ENCODE measurements at places on chromosomes 13 and 19.

- peak; percentile 89 for DNase-seq
Observed at GRCh38 chr19:45691516-45692186, at the start of gene SNRPD2. Gene SNRPD2 (minus strand): TSS chr19:45691953. CDS start chr19:45691888, 65 bp downstream.

DNA sequence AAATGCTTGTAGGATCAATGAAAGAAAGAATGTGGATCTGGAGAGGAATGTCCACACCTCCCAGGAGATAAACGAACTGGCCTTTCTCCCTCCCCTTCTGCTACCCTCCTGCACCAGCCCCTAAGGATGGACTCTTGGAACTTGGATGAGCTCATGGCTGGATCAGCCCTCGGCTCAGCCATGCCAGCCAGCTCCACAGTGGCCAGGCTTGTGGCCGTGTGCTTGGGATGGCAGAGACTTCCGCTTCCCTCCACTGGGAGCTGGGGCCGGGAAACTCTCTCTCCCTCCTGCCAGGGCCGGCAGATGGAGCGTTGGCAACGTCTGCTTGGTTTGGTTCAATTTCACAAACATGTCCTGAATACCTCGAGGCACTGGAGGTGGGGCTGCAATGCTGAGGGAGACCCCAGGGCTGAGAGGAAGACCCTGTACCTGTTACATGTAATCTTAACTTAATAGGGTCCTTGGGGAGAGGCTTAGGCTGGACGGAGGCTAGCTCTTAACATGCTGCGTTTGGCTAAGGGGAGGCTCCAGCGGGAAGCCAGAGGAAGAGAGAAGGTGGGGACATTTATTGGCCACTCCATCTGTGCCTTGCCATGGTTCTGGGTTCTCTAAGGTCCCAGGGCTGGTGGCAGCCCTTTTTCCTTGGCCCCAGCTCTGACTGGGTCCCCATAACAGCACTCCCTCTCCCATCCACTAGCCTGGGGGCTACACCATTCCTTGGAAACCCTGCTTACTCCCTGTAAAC is 152.5 kb downstream of the IER2 start:
- DNase-seq = no peak

DNA sequence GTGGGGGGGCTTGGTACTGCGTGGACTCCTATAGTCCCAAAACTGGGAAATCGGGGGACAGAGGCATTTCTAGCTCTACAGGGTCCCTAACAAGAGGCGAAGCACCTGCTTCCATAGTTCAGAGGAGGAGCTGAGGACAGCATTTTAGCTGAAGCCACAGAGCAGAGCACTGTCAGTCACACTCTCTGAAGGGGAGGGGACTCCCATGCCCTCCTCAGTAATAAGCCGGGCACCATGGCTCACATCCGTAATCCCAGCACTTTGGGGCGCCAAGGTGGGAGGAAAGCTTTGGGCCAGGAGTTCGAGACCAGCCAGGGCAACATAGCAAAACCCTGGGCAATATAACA is 3.8 kb downstream of the NPAS1 start:
- DNase-seq = no peak

- no peak for DNase-seq
Observed at GRCh38 chr13:39496506-39496905, 106.5 kb downstream of the LHFPL6 start.

GRCh38 chr13:69928262-69928661 is 179.4 kb upstream of the ATXN8OS start:
- no peak for DNase-seq

DNA sequence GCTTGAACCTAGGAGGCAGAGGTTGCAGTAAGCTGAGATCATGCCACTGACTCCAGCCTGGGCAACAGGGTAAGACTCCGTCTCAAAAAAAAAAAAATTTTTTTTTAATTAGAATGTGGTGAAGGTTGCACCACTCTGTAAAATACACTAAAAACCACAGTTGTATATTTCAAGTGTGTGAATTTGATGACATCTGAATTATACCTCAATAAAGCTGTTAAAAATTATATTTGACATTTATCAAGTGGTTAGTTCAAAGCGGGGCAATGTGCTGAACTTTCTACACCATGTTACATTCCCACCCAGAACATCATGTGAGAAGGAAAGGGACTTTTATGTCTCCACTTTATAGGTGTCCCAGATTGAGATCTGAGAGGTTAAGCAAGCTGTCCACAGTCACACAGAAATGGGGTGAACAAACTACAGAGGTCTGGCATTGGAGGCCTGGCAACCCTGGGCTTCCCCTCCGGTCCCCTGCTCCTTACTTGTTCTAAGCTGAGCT is 5.9 kb upstream of the S1PR5 start:
- DNase-seq = no peak

DNA sequence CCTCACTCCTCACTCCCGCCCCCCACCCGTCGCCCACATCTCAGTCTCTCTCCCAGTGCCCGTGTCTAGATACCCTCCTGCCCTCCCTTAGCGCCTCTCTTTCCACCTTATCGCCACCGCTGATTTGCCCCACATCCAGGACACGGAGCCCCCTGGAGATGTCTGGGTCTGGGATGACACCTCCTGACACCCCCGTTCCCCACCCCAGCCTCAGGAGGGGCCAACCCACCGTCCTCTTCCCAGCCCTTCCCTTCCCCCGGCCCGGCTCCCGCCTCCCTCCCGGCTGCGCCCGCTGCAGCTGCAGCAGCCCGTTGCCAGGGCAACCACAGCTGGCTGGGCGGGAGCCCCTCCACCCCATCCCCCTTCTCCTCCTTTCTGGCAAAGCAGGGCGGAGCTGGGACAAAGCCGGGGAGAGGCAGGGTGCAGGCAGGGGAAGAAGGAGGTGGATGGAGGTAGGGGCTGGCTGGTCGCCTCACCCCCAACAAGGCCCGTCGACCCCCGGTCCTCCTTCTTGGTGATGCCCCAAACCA is 13.5 kb downstream of the DPF1 start:
- no peak for DNase-seq

DNA sequence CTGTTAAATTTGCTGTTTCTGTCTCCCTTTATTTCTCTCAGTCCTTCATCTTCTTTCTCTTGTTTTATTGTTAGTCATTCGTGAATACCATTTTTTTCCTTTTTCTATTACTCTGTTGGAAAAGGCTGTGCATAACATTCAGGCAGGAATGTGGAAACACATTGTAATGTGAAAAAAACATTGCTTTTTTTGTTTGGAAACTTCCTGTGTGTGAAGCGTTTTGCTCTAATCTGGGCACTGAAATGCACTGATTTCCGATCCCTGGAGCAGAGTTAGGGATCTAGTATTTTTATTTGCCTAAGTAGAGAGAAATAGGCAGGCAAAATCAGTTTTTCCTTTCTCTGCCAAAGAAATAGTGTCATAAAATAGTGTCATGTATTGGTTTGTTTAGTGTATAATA is 155.5 kb downstream of the PCCA start:
- DNase-seq = no peak

GRCh38 chr13:45846681-45847080 is 4.9 kb downstream of the SIAH3 start:
- no peak for DNase-seq

DNA sequence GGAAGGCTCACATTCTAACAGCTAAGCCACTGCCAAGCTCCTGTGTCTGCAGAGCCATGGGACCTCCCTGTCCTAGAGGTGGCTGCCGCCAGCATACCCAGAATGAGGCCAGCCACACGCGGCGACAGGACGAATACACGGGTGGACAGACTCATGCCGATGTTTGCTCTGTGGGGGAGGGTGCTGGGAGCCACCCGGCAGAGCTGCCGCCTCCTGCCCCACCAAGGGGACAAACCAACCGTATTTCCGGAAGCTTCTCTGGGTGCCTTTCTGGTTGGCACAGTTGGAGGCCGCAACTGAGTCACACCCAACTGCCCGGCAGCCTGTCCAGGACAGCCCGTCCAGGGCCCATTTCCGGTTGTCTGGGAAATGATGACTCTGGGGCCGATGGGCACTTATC is 20.3 kb downstream of the C13orf46 start:
- DNase-seq = no peak

DNA sequence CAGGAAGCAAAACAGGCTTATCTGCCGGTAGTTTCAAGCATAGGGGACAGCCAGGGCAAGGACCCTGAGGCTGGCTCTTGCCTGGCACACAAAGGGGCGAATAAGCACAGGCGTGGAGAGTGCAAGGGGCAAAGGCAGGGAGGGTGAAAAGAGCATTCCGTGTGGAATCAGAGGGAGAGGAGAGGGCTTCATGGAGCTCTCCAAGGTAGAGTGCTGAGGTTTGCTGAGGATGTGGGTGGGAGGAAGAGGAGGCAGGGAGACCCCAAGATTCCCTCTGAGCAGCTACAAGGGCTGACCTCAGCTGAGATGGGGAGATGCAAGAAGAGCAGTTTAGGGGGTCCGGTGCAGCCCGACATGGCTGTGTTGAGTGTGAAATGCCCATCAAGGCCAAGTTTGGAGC is 36.5 kb upstream of the ZNRF4 start:
- DNase-seq = no peak

GRCh38 chr13:90640976-90641375 is 706.5 kb upstream of the MIR17HG start:
- no peak for DNase-seq

GRCh38 chr19:19747357-19748220 is 14.7 kb upstream of the ZNF14 start:
- DNase-seq = no peak

GRCh38 chr13:104954210-104954609 is 1581.3 kb downstream of the EFNB2 start:
- no peak for DNase-seq

DNA sequence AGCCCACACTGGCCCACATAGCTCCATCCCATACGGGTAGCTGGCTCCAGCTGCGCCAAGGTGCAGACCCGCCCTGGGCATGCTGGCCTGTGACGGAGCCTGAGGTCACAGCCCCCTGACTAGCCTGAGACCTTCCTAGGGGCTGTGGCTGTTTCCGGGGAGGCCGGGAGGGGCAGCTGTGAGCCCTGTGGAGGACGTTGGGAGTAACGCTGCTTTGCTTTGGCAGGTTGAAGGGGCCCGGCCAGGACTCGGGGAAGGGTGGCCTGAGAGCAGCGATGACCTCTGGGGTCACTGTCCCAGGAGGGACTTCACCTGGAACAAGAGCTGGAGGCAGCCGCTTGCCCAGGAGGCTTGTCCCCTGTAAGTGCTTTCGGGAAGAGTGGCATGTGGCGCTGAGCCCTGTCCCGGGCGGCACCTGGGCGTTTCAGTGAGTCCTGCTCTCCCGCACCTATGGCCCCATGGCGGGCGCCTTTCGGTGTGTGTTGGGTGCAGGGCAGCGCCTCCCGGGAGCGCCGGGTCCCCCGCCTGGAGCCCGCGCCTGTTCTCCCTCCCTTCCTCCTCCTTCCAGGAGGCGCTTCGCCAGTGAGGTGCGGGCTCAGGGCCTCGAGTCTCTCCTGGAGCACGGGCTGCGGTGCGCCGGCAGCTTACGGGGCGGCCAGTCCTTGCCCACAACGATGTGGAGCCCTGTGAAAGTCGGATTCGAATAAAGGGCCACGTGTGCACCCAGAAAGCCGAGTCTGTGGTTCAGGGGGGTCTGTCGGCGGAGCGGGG is 1.1 kb upstream of the FAM174C start:
- DNase-seq = no peak

GRCh38 chr13:79722885-79723445 is 242.0 kb downstream of the NDFIP2 start:
- DNase-seq = no peak

DNA sequence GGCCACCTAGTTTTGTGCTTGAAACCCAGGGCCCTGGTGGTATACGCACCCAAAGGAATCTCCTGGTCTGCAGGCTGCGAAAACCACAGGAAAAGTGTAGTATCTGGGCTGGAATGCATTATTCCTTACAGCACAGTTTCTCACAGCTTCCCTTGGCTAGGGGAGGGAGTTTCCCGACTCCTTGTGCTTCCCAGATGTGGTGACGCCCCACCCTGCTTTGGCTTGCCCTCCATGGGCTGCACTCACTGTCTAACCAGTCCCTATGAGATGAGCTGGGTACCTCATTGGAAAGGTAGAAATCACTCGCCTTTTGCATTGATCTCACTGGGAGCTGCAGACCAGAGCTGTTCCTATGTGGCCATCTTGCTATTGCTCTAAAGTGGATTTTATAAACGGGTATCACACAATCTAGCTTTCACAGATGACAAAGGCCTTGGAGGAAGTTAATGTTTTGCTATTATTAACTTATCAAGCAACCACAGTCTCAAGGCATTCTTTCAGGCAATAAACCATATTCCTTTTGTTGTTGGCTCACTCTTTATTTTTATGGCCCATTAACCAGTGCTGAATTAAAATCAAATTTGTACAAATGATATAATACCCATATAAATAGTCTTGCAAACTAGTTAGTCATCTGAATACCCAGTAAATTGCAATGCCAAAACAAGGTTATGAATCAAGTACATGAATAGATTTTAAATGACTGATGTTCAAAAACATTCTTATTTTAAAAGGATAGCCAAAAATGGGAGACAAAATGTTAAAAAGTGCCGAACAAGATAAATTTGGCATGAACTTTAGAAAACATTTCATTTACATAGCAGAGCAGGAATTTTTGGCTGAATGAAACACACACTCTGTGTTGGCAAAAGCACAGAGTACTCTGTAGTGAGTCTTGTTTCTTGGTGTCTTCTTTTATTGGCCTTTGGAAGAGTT is 475.4 kb upstream of the ARGLU1 start:
- no peak for DNase-seq

- DNase-seq = no peak
Observed at GRCh38 chr13:36950330-36950729, 30.3 kb upstream of the SMAD9 start.

GRCh38 chr19:50414864-50415660 is 3.7 kb upstream of the SPIB start:
- peak; percentile 55 for DNase-seq

DNA sequence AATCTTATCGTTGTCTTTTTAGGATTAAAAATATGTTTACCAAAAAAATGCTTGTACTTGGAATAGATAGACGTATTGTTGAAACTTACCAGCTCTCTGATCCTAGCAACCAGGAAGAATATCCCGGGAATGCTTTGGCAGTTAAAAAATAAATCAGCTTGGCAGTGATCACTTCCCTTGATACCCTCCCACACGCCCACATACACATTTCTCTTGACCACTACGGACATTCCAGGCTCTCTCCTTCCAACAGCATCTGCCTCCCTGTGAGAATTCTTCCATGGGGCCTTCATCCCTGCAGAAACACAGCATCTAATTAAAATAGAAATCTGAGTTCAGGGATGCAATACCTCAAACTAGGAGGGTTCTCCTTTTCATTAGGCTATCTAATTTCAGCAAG is 57.9 kb downstream of the THSD1 start:
- no peak for DNase-seq

- DNase-seq = no peak
Observed at GRCh38 chr19:11451871-11452619, 16.6 kb downstream of the PRKCSH start.

GRCh38 chr19:6066661-6067646 is 43.3 kb downstream of the RFX2 start:
- no peak for DNase-seq

DNA sequence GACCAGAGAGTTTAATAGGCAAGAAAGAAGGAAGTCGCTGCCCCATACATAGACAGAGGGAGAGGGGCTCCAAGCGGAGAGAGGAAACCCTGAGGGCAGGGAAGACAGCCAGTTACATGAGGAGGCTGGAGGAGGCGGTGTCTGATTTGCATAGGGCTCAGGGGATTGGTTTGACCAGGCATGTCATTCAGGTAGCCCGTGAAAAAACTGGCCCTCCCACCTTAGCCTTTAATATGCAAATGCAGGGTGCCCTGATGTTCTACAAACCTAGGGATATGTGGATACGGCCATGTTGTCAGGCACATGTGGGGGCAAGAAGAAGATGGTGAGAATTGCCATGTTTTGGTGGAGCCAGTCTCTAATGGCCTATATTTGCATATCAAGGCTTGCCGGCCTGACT is 1461.6 kb downstream of the PCDH9 start:
- no peak for DNase-seq

- DNase-seq = no peak
Observed at GRCh38 chr13:28505543-28506135, 10.7 kb upstream of the FLT1 start.

GRCh38 chr13:105346141-105346775 is 1189.2 kb downstream of the EFNB2 start:
- DNase-seq = no peak

GRCh38 chr19:517721-518597 is 10.7 kb downstream of the TPGS1 start:
- no peak for DNase-seq
